NCI-H1092 treated with DMSO at 0.1 percent for 48 hours (cell line): ENCODE measurements at places on chromosomes 3 and 15.

DNA sequence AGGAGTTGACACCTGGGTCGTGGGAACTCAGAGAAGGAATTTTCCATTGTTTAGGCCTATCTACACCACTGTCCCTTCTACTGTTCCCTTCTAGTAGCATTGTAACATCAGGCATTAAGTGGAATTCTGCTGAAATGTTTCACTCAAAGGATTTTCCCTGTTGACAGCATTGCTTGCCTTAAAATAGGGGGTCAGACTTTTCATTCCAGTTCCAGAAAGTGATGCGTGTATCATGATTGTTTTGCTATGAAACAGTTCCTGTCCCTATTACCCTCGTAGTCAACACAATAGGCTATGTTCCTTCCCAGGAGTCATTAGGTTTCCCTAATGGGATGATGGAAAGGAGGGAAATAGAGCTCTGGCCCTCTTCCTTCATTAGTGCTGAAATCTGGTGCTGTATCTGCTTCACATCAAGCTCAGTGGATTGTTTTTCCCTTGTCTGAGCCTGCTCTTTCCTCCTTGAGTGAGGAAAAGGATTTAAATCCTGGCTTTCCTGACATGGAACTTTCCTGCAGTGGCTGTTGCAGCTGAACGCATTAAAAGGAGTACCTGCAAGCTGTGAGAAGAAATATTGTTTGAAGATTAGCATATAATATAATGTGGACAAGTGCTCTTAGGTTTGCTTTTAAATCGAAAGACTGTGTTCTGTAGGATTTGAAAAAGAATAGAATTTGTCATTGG, 195.9 kb downstream of the KLHL25 start:
- DNase-seq: no peak

GRCh38 chr3:137988152-137988551, 21.8 kb upstream of the CLDN18 start:
- no peak for DNase-seq

DNA sequence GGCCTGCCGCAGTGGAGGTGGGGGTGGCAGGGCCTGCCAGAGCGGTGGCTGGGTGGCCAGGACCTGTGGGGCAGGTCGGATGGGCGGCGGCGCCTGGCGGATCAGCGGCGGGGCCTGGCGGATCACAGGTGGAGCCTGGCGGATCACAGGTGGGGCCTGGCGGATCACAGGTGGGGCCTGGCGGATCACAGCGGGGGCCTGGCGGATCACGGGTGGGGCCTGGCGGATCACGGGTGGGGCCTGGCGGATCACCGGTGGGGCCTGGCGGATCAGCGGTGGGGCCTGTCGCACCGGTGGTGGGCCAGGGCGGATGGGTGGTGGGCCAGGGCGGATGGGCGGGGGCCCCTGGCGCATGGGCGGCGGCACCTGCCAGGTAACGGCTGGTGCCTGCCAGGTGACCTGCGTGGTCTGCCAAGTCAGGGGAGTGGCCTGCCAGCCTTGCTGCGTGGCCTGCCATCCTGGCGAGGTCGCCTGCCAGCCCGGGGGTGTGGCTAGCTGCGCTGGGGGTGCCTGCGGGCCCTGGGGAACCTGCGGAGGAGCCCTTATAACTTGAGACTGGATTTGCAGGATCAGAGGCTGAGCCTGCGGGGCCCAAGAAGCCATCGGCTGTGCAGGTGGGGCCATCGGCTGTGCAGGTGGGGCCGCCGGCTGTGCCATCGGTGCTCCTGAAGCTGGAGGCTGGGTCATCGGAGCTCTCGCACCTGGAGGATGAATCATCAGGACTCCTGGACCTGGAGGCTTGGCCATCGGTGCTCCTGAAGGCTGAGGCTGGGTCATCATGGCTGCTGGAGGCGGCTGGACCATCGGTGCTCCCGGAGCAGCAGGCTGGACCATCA, 1.3 kb downstream of the MAGEL2 start:
- no peak for DNase-seq

- no peak for DNase-seq
Observed at GRCh38 chr15:40843885-40844695, at the start of gene SPINT1. Gene SPINT1, plus strand, starts transcription at chr15:40844048. Its CDS starts 507 bp downstream, at chr15:40844555.

DNA sequence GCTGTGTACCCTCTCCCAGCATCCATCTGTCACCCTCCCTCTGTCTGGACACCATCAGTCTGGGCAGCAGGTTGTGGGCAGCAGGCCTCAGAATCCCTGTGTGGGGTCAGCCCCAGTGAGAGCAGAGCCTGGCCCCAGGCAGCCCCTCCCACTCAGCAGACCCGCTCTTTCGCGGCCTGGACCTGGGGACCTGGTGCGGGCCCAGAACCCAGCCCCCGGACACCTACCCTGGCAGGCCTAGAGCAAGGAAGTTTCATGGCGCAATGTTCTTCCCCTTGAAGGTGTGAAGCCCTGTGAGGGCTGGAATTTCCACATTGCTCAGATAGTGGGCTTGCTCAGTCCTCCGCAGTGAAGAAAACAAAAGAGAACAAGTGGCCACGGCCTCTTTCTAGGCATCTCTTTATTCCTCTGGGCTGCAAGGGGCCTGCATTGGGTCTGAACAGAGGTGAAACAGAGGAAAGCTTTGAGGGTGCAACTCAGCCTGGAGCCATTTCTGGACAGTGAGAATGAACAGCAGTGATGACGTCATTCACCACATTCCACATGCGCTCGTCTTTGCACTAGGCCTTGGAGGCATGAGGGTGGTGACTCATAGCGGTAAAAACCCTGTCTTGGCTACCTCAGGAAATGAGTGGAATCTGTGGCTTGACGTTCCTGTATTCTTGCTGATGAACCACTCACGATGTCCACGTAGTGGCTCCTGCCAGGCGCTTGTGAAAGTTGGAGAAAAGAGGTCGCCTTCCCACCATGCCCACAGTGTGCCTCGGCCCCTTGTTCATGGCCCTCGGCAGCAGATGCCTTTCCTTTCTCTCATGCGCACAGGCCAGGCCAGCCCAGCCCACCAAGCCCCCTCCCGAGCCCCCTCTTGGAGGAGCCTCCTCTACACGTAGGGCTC, 66.1 kb downstream of the SLC30A4 start:
- no peak for DNase-seq

DNA sequence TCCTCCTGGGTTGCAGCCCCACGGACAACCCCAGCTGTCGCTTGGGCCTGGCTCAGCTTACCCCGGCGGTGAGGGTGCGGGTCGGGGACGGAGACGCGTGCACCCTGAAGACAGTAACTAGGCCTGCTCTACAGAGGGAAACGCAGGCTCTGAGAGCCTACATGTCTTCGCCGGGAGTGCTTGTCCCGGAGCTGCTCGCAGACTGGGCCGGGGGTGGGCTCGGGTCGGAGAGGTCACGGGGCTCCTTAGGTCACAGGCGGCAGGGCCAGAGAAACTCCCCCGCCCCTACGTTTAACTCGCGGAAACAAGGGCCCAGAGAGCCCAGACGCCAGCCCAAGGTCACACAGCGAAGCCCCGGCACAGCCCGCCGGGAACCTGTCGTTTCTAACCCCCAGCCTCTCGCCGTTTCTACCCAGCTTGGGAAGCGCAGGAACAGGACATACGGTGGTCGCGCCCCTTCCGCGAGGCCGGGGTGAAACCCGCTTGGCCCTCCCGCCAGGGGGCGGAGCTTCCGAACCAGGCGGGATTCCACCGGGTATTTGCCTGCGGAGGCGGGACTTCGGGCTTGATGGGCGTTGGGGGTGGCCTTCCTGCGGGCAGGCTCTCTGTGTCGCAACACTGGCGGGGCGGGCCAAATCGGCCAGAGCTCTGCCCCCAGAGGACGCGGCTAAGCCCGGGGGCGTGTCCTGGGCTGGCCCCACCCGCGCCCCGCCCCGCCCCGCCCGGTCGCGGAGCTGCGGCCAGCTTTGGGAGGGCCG, at the start of gene HDAC11:
Gene HDAC11, plus strand, starts transcription at position 725 of the 758 bp plus-strand sequence. CDS start 42 bp downstream, outside the sequence.
- DNase-seq: peak; percentile 91

DNA sequence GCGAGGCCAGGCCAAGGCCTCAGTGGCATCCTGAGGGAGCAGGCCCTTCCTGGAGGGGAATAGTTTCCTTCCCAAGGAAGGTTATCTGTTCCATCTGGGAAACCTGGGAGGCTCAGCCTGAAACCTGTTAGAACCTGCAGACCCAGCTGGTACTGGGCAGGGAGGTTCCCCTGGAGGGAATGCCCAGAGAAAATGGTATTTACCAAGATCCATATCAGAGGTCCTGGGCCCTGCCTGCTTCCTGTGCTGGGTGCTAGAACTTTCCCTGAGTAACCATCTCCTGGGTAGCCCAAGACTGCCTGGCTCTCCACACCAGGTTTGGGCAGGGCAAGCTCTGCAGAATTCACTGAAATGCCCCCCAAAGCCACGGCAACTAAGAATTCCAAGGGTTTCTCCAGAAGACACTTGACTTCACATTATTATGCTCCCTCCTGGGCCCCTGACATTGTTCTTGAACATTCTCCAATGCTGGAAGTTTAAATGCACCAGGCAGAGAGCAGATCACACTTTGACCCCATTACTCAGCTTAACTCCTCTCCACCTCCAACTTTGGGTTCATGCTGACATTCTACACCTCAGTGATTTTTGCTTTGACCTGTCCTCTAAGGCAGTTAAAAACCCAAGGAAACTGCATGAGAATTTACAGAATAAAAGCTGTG, 2.0 kb downstream of the CA12 start:
- DNase-seq: no peak

GRCh38 chr3:166580561-166580960, 743.3 kb upstream of the BCHE start:
- DNase-seq: no peak
